Cortex of kidney (tissue), 1 donor: ENCODE measurements at places on chromosomes 16 and 17.

DNA sequence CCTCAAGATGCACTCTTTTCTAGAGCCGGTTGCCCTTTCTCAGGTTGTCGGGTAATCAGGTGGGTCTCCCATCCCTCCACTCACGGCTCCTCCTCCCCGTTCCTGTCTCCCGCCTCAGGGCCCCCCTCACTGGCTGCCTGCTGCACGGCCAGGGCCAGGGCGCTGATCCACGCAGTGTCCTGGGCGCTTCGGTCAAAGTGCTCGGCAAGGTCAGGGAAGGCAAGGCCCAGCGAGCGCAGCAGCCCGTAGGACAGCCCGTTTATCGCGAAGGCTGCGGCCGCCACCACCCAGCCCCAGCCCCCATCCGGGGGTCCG, 753 bp downstream of the SLC16A11 start:
- DNase-seq = no peak

- DNase-seq = no peak
These were observed 54.1 kb downstream of the B9D1 start for GRCh38 chr17:19308398-19308797.

- DNase-seq = no peak
These were observed 124.6 kb upstream of the TMEM97 start for GRCh38 chr17:28194382-28194781.

DNA sequence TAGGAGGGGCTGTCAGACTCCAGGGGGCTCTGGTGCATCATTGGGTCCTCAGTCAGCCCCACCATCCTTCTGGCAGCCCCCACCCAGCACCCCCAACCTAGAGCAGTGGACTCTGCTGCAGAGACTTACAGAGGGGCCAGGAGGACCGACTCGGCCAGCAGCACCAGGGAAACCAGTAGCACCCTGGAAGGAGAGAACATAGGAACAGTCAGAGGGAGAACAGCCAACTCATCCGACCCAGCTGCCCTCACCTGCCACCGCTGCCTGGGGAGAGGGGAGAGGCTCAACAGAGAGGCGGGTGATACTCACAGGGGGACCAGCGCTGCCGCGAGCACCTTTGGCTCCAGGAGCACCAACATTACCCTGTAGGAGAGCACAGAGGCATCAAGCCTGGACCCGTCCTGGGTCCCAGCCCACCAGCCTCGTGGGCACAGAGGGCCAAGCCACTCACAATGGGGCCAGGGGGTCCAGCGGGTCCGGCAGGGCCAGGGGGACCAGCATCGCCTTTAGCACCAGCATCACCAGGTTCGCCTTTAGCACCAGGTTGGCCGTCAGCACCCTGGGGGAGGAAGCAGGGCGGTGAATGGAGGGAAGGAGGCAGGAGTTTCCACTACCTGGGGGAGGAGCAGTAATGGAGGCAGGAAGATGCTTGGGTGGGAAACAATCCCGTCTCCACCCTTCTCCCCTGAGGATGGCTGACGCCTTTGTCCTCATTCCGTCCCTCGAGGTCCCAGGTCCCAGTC, 11.7 kb downstream of the COL1A1 start:
- no peak for DNase-seq

DNA sequence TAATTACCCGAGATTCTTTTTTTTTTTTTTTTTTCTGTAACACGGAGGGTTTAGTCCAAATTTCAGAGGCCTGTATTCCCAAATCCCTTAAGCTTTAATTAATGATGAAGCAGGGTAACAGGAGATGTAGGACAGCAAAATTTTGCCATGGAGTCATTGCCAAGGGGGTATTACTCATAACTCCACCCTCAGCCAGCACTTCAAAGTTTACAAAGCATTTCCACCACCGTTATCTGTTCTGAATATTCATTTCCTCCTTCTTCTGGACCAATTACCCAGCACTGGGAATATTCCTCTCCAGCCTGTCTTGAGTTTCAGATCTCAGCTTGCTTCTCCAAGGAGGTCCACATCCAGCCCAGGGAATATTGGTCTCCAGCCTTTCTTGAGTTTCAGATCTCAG, 747.5 kb upstream of the EEF2KMT start:
- DNase-seq = no peak
